ENCODE measurements at places on chromosomes 7 and 10.

- no peak for DNase-seq
Observed at GRCh38 chr10:110192552-110192951, 14.9 kb upstream of the MXI1 start.

GRCh38 chr7:142523821-142524460, 225.3 kb upstream of the PRSS1 start:
- no peak for DNase-seq

DNA sequence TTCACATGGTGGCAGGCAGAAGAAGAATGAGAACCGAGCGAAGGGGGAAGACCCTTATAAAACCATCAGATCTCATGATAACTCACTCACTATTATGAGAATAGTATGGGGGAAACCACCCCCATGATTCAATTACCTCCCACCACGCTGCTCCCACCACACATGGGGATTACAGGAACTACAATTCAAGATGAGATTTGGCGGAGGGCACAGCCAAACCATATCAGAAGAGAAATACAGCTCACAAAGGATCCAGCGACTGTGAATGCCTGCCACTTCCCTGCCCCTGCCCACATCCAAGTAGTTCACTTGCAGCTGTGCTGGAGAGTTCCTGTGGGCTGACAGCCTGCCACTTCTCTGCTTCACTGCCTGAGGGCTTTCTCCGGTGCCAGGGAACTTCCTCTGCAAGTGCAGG, 148.7 kb downstream of the C7orf25 start:
- DNase-seq, result no peak

DNA sequence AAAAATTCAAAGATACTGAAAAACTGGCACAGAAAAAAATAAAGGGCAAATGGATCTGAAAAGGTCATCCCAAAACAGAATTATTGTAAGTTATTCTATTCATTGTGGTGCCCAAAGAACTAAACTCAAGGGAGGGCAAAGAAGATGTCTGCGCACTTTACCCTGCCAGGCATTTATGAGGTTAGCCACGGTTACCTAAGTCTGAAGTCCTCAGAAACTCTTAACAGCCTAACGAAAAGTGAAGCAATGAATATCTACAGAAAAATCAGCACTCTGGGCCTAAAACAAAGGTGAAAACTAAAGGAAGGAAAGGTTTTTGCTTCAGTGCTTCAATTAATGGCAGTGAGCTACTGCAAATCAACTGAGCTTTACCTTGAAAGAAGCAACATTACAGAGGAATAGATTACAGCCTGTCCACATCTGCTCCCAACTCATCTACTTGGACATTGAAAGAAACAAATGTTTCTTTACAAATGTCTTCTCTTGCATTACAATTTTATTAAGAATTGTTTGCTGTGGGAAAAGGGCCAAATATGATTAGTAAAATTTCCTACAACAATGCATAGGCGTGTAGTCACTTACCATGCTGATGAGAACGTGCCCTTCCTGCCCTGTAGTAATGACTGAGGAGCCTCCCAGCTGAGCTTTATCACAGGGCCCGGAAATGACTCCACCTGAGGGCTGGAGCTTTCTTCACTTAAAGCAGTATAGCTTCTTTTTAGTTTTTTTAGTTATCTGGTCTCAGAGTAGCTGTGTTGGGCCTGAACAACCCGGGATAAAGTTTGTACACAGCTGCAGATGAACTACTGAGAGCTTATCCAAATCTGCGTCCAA, at the start of gene TUBAL3:
TUBAL3 (minus strand) TSS at position 621 of the 834 bp plus-strand sequence; CDS start at position 585, 36 bp downstream.
- no peak for DNase-seq

GRCh38 chr7:141410353-141411000, 140.7 kb upstream of the AGK start:
- no peak for DNase-seq

- no peak for DNase-seq
Observed at GRCh38 chr10:127977357-127978009, 70.6 kb downstream of the PTPRE start.

- peak; percentile 96 for DNase-seq
Observed at GRCh38 chr7:24718977-24719491, 38.2 kb downstream of the GSDME start.

DNA sequence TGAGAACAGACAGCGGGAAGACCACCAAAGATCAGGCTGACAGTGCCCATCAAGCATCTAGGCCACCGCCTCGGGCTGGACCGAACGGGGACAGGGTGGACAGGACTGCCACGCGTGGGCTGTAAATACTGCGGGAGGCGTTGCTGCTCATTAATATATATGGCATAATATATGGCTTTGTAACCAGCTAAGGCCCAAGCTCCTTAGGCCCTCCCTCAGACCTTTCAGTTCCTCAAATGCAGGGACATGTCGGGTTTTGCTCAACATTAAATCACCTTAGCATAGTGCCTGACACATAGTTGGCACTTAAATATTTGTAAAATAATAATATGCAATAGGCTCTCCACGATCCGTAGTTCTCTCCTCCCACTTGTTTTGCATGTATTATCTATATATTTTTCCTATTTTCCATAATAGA, 402 bp upstream of the TMEM168 start:
- no peak for DNase-seq

DNA sequence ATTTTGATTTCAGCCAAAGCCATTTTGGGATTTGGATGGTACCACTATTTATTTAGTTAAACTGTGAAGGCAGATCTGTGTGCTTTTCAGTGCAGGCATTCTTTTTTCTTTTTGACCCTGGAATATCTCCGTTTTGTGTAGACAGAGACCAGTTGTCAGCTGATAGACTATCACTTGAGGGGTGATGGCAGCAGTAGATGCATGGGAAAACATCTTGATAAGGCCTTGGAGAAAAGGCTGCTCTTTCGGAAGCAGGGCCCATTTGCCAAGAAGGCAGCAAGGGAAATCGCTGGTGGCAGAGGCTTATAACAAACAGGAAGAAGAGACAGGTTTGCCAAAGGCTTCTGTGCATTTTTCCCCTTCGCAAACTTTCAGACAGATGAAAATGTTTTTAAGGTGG, 2.6 kb upstream of the BMPER start:
- DNase-seq, result no peak

GRCh38 chr7:44471850-44472249, 18.6 kb downstream of the NUDCD3 start:
- peak; percentile 12 for DNase-seq

DNA sequence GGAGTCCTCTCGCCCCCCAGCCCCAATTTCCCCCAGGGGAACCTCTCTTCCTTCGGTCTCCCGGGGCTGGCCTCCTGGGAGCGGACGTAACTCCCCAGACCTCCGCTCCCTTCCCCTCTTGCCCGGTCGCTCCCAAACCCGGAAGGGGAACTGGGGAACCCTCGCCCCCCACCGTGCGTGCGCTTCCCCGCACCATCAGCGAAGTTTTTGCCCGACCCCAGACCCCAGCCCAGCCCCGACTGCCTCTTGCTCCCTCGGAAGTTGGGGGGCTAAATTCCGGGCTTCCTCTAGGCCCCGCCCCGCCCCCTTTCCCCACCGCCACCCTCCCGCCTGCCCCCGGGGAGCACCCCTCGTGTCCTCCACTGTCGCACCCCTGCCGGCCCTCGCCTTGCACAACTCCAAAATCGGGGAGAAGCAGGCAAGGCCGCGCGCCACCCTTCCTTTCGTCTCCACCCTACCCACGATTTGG, 436 bp downstream of the GNB2 start:
- DNase-seq, result peak; percentile 81

- peak; percentile 99 for DNase-seq
Observed at GRCh38 chr7:107169120-107170050, 582 bp downstream of the HBP1 start.

DNA sequence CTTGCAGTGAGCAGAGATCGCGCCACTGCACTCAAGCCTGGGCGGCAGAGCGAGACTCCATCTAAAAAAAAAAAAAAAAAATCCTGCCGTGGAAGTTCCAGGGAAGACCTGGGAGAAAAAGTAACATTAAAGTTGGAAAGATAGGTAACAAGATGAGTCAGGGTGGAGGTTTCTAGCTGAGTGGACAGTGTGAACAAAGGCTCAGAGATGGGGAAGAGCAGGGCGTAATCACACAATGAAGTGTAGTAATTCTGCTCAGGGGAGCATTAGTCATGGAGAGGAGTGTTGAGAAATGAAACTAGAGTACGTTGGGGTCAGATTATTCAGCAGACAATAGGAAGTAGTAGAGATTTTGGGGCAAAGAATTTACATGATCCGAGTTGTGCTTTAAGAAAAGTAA, 21.6 kb upstream of the WASL start:
- no peak for DNase-seq

DNA sequence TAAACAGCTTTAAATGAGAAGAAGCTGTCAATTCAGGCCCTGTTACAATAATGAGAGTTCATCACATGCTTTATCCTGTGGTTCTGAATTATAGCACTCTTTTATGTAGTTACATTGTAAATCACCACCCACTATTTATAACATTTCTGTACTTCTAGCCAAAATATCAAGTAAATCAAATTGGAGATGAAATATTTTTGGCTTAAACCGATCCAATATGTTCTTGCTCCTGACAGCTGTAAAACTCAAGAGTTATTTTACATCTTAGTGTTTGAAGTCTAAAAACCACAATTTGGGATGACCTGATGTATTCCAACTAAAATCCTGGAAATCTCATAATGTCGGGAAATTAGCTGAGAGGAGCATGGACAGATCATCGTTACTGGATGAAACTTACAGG, 371.2 kb upstream of the LRRN3 start:
- no peak for DNase-seq

- DNase-seq, result no peak
Observed at GRCh38 chr7:109964780-109965179, 1126.1 kb upstream of the LRRN3 start.

DNA sequence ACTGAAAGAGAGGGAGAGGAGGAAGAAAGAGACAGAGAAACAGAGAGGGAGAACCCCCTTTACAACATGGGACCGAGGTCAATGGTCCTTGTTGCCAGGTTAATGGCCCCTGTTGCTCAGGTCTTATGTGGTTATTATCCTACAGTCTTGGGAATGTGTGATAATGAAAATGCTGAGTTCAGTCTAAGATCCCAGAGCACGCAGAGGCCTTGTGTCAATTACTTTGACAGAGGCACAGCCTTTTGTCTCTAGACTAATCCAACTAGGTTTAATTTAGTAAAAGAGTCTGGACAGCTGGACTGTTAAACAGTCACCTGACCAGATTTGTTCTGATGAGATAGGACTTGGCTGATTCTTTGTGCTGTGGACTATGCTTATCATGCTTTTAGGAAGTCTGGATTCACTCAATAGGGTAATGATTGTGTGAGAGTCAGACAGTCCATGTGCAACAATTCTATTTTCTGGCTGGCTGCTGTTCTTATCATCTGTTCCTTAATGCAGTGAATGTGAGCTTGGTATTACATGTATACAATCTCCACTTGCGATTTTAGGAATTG, 157.4 kb upstream of the MAGI2 start:
- no peak for DNase-seq

DNA sequence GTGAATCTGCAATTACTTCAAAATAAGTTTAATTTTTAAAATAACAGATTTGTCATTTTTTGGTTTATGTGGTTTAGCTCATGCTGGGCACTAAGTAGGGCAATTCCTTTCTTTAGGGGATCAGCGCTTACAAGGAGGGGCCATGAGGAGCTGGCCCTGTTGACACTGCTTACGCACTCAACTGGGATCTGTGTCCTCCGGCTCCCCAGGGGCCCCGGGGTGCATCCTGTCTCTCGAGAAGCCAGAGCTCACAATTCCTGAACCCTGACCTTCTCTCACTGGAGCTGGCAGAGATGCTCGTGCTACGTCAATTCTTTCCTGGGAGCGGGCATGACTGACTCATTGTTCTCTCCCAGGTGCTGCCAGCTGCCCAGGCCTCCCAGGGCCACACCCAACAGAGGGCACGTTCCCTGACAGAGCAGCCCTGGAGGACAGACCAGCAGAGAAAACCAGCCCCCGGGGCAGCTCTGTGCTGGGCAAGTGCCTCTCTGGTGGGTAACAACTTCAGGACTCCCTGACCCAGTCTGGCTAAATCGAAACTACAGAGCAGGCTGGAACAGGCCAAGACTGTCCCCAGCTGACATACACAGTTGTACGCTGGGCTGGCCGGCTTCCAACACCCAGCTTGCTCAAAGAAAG, 36.8 kb downstream of the CTBP2 start:
- peak; percentile 21 for DNase-seq

DNA sequence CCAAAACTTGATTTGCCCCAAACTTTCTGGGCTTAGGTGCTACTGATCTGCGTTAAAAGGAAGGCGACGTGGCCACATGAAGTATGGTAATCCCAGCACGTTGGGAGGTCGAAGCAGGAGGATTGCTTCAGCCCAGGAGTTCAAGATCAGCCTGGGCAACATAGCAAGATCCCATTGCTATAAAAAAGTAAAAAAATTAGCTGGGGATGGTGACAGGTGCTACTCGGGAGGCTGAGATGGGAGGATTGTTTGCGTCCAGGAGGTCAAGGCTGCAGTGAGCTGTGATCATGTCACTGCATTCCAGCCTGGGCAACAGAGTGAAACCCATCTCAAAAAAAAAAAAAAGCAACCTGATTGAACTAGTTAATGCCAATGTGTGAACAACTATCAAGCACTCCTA, 5.1 kb upstream of the CUL1 start:
- DNase-seq, result no peak

- no peak for DNase-seq
Observed at GRCh38 chr10:129968853-129969183, 4.7 kb upstream of the EBF3 start.

- peak; percentile 14 for DNase-seq
Observed at GRCh38 chr10:3948843-3949242, 163.8 kb upstream of the KLF6 start.

GRCh38 chr7:145263886-145264285, 428.0 kb upstream of the TPK1 start:
- no peak for DNase-seq
